NCI-H510A treated with DMSO at 0.1 percent for 48 hours (cell line): ENCODE measurements at places on chromosomes 6 and 20.
A peak's percentile ranks its signal among the peaks of the same experiment; 100 is the strongest.

DNA sequence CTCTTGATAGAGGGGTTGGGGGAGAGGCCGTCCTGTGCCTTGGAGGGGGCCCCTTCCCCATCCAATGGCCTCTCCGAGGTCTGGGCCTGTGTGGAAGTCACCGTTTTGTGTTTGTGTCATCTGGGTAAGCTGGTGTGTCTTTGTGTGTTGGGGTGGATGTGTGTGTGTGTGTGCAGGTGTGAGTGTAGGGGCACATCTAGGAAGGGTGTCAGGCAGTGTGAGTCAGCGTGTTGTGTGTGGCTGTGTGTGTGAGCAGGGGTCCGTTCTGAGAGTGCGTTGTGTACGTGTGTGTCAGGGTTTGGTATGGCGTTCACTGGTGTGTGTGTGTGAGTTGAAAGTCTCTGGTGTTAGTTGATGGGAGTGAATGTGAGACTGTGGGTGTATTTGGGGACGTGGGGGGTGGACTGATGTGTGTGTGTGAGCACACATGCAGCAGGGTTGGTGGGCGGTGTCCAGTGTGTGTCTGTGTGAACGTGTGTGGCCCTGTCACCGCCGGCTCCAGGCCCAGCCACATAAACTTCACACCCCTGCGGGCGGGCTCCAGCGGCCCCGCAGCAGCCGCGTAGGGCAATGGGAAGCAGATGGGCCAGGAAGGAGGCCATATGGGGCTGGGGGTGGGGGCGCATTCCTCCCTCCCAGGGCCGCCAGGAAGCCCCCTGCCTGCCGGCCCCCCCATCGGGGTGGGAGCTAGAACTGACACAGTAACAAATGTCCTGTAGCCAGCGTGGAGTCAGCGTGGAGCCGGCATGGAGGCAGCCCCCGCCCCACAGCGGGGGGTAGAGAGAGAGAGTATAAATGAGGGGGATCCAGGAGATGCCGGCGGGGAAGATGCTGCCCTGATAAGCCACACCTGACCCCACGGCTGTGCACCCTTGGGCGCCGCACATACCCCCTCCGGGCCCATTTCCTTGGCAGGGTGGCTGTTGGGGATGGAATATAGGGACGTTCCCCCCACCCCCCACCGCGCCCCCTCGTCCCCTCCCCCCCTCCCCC lies 32.1 kb downstream of the SNAI1 start:
- DNase-seq: no peak

- no peak for DNase-seq
These were observed 106.8 kb upstream of the PREP start for GRCh38 chr6:105509506-105510331.

DNA sequence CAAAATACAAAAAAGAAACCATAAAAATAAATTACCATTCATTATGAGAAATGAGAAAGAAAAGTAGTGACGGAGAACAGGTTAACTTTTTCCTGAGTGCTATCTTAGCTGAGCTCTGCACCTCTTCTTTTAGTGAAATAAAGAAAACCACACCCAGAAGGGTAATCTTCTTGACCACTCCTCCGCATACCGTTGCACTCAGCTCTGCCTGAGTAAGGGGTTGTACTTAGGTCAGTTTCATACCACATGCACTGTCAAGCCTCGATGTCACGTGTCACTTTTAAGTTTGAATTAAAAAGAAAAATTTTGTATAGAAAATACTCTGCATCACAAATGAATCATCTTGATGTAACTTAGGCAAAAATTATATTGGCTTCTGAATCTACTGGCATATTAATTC lies 2.8 kb downstream of the EZR start:
- no peak for DNase-seq

- peak; percentile 74 for DNase-seq
These were observed 29.9 kb downstream of the RAB44 start for GRCh38 chr6:36727505-36728021.

DNA sequence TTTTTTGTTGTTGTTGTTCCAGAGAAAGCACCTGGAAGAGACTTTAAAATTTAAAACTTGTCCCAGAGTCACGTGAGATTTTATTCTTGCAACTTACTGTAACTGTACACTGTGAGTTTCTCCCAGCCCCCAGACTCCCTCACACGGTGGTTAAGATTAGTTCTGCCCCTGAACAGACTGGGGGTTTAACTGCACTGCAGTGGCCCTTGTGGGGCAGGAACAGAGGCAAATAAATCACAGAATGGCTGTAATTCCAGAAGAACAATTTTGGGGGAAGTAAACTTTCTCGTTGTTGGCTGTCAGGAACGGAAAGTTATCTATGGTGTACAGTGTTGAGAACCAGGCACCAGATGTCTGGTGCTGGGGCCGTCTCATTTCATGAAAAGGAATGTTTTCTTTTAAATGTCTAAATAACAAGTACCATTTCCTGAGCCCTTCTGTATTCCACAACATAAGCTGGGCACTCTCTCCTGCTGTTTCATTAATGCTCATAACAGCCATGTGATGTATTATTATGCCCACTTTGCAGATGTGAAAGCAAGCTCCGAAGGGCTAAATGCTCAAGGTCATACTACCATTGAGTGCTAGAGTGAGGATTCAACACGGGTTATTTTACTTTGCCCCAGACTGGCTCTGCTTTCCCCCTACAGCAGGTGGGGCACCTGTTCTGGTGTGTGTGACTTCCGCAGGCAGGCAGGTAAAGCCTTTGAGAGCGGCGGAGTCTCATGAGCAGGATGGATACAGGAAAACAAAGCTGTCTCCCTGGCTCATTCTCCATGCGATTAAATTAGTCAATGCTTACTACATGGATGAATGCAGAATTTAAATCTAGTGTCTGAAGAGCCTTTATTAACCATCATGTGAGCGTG lies 30.5 kb downstream of the CNKSR3 start:
- no peak for DNase-seq

DNA sequence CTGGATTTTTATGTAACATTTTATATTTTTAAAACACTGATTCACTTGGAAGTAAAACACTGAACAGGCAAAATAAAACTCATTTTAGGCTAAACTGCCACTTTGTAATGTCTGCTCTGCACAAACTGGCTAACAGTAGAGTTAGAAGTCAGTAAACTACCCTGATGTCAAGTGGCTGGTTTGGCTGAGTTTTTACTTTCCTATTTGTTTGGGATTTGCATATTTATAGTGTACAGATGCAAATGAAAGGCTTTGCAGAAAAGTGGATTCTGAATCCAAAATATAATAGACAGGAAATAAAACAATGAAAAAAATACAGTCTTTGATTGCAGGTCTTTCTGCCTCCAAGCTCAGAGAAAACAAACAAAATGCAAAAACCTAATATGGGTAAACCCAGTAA lies 213.1 kb downstream of the CDH26 start:
- DNase-seq: no peak

DNA sequence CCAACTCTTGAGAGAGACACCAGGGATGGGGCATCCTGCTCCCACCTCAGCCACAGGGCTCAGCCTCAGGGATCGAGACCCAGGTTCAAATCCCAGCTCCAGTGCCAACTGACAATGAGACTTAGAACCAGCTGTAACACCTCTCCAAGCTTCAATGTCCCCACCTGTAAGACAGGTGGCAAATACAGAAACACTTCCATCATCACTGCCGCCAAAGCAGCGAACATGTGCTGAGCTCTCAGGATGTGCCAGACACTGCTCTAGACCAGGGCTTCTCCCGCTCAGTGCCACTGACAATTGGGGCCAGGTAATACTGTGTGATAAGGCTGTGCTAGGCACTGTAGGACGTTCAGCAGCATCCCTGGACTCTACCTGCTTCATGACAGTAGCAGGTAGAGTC lies 22.1 kb downstream of the PREX1 start:
- DNase-seq: no peak

- DNase-seq: no peak
These were observed 20.3 kb downstream of the CCDC170 start for GRCh38 chr6:151514000-151514730.

DNA sequence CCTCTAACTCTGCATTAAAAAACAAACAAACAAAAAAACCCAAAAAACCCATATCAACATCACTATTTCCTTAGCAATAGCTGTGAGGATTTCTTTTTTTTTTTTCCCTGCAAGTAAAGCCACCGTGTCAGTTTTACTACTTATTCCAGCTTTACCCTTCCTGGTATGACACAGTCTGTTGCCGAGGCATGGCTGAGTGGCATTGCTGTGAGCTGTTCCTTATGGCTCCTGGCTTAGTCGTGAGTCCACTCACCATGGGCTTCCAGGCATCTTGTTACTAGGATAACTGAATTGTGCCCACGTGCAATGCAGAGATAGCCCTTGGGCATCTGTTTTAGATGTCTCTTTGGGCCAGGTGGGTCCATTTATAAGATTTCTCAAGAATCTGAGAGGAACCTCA lies 84.8 kb downstream of the LRRC1 start:
- no peak for DNase-seq

GRCh38 chr6:106530502-106530901 lies 98.8 kb downstream of the RTN4IP1 start:
- no peak for DNase-seq

- no peak for DNase-seq
These were observed 69.7 kb upstream of the NHSL1 start for GRCh38 chr6:138568997-138569396.

GRCh38 chr20:21704408-21705385 lies 767 bp upstream of the PAX1 start:
- no peak for DNase-seq

DNA sequence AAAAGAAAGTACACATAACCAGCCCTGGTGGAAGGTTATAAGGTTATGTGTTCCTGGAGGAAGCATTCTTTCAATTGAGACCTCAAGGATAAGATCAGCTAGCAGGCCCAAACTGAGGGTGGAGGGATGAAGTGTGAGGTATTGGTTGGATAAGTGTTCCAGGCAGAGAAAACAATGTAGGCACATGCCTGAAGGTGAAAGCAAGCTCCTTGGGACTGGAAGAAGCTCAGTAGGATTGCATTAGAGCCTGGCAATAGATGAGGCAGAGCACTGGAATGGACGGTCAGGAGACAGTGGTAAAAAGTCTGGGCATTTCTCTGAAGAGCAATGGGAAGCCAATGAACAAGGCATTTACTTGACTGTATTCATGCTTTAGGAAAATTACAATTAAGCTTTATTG lies 89.9 kb upstream of the SHLD1 start:
- DNase-seq: no peak

GRCh38 chr6:20167601-20168000 lies 44.7 kb downstream of the MBOAT1 start:
- DNase-seq: no peak

DNA sequence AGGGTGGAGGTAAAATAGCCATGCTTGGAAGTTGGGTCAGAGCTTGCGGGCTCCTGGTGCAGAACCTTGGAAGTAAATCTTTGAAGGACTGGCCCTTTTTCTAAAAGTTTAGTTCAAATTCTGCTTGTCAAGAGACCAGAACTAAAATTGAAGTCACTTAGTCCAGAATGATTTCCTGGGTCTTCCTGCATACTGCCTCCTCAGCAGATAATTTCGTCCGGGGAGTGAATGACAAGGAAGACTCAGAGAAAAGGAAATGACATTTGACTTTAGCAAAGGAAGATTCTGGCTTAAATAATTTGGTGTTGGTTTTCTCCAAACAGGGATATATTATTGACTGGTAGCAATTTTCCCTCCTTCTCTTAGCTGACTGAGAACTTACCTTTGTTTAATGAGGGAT lies 1.2 kb downstream of the TM9SF4 start:
- no peak for DNase-seq

GRCh38 chr20:3000852-3001523 lies 42.4 kb upstream of the GNRH2 start:
- peak; percentile 51 for DNase-seq

GRCh38 chr6:121838842-121839241 lies 403.4 kb downstream of the GJA1 start:
- no peak for DNase-seq

DNA sequence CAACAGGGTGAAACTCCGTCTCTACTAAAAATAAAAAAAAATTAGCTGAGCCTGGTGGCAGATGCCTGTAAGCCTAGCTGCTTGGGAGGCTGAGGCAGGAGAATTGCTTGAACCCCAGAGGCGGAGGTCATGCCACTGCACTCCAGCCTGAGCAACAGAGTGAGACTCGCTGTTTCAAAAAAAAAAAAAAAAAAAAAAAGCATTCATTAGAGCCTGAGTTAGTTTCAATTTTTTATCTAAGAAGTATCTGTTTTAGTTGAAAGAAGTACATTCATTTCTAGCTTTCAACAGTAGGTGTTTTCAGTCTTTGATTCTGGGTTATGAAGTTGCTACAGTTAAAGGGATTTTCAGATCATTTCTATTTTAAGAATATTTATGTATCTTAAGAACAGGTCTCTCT lies 42.2 kb downstream of the ZNF292 start:
- DNase-seq: no peak

DNA sequence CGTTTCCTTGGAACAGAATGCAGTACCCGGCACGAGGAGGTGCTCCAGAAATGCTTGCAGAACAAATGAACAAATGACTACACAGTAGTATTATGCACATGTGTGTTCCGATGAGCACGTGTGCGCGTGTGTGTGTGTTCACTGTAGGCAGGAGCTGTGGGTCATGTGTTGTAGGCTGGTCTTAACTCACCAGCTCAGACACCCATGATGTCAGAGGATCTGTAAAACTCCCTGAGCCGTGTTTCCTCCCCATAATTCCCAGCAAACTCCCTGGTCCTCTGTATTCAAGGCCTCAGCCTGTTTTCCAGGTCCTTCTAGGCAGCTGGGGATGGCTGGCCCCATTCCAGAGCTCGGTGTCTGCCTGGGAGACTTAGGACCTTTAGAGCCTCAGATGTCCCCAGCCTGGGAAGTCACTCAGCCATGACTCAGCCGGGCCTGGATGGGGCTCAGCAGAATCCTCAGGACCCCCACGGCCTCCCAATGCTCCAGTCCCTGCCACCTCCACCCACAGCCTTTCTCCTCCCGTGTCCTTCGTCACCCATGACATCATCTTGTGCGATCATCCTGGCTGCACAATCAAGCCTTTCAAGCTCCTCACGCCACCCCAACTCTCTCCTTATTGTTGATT lies 475.0 kb upstream of the SULF2 start:
- DNase-seq: no peak

- DNase-seq: no peak
These were observed 117.6 kb upstream of the CDH4 start for GRCh38 chr20:61134296-61135030.

GRCh38 chr20:22559711-22560318 lies 24.6 kb downstream of the FOXA2 start:
- DNase-seq: no peak

DNA sequence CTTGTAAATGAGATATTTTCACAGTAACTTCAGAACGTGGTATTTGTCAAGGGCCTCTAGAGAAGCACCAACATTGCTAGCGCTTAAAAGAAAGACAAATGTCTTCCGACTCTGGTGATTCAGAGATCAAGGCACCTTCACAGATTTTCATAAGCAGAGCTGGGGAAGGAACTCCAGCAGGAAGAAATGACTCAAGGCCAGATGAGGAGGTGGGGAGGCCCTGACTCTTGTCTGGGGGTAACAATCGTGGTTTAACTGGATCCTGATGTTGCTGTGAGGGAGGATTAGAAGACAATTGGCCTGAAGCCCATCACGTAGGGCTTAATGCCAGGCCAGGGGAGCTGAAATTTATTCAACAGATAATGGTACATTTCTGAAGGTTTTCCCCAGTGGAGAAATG lies 122.9 kb upstream of the QKI start:
- DNase-seq: no peak
